Lower lobe of right lung (tissue), 2 donors: ENCODE measurements at places on chromosomes 1 and 21. TPM values are rescaled to one million over a fixed set of nuclear protein-coding genes. Genes with fewer than 3 reads are reported as not detected.

The OLIG2 gene
- not detected for total RNA-seq

The ESRRG gene
- 1.9 TPM for total RNA-seq

The COL11A1 gene
- total RNA-seq: 0.56 TPM

The ADAMTS5 gene
- 5.6 TPM for total RNA-seq

The SERTAD4 gene
- total RNA-seq: 4.3 TPM

The LIN28A gene
- not detected for total RNA-seq

The ACOT11 gene
- total RNA-seq: 5.0 TPM

The HTR1D gene
- 1.1 TPM for total RNA-seq

The FMO5 gene
- total RNA-seq: 106 TPM

The AIRE gene
- not detected for total RNA-seq

The FAM177B gene
- 0.56 TPM for total RNA-seq

The SLAMF6 gene
- total RNA-seq: 4.8 TPM

The STX12 gene
- total RNA-seq: 91.0 TPM

The LCE3D gene
- not detected for total RNA-seq

The HRNR gene
- not detected for total RNA-seq
